ENCODE measurements at places on chromosomes 1 and 21.
A peak's percentile ranks its signal among the peaks of the same experiment; 100 is the strongest.

DNA sequence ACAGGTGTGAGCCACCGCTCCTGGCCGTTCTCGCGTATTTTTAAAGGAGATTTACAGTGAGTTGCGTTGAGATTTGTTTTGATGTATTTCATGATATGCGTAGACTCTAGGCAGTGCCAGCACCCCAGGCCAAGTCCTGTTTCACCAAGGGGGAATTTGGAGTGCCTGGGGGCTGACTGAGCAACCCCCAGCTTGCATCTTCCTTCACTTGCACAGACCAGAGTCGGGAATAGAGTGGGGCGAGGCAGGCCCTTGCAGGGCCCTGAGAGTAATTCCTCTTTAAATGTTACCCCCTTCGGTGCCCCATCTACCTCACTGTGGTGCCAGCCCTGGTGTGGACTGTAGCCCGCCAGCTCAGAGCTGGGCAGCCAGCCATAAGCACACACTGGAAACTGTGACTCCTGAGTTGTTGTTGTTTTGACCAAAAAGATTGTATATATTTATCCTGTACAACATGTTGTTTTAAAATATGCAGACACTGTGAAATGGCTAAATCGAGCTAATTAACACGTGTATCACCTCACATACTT is 269.5 kb downstream of the NPHP4 start:
- no peak for DNase-seq

DNA sequence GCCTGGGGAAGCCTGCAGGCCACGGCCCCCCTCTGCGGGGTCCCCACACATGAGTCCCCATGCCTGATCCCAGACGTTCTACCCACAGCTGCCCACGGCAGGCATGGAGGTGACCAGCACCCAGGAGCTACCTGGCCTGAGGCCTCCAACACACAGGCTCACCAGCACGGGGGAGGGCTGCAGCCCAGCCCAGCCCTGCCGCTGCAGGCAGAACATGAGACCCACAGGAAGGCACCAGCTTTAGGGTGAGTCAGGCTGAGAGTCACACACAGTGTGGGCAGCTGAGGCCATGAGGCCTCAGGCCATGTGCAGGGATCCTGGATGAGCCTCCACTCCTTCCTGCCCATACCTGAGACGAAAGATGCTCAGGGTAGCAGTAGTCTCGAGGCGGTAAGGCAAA is 121.1 kb downstream of the PSMG1 start:
- DNase-seq, result no peak

DNA sequence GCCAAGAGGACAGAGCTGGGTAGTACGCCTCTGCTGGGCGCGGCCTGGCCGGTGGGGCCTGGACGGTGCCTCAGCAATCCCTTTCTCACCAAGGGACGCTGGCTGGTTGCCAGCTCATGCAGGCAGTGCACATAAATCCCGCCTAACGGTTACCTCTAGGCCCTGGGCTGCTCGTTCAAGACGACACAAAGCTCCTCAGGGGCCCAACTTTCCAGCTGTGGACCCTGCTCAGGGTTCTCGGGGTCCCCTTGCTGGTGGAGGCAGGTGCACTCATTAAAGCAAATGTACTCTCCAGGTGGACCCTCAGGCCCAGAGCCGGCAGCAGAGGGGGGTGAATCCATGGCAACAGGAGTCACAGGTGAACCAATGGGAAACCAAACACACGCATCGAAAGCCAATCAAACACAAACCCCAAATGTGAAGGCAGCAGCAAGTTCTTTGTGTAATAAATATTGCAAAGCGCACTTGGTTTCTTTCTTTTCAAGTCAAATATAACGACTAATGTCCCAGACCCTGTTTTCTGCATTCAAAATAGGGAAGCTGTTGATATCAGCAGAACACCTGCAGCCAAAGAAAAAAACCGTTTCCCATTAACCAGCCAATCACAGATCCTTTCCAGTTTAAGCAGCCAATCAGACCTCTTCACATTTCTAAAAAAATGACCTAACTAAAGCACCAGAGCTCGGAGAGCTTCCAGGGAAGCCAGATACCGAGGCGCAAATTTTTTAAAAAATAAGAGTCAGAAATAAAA is 26.1 kb upstream of the CLSTN1 start:
- DNase-seq, result peak; percentile 16

DNA sequence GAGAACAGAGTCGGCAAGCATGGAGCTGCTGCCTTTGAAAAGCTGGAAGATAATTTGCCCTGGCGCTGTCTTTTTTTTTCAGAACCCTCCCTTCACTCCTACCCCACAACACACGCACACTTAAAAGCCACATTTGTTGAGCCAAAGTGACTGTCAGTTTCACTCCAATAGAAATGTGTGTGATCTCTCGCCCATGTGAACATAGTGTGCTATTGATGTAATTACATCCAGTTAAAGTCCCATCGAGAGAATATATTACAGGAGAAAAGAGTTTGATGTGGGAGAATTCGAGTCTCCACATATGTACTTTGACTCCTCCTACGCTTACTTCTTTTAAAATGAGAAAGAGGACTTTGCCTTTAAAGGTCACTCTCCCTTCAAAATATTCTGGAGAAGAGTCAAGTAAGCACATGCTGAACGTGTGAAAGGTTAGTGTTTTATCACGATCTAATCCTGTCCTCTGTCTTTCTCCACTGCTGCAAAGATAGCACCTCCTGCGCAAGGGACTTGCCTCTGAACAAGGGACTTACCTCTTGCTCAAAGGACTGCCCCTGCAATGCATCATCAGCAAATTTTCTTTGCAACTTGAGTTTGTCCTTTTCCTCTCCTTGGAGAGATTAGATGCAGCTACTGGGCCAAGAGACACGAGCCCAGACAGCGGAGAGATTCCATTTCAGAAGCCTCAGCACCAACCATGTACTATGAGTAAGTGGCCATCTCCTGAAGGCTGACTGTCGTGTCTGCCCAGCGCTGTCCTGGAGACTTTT is 613.9 kb downstream of the PTPRU start:
- no peak for DNase-seq

GRCh38 chr1:79193211-79194079 is 186.9 kb upstream of the ADGRL4 start:
- peak; percentile 14 for DNase-seq

DNA sequence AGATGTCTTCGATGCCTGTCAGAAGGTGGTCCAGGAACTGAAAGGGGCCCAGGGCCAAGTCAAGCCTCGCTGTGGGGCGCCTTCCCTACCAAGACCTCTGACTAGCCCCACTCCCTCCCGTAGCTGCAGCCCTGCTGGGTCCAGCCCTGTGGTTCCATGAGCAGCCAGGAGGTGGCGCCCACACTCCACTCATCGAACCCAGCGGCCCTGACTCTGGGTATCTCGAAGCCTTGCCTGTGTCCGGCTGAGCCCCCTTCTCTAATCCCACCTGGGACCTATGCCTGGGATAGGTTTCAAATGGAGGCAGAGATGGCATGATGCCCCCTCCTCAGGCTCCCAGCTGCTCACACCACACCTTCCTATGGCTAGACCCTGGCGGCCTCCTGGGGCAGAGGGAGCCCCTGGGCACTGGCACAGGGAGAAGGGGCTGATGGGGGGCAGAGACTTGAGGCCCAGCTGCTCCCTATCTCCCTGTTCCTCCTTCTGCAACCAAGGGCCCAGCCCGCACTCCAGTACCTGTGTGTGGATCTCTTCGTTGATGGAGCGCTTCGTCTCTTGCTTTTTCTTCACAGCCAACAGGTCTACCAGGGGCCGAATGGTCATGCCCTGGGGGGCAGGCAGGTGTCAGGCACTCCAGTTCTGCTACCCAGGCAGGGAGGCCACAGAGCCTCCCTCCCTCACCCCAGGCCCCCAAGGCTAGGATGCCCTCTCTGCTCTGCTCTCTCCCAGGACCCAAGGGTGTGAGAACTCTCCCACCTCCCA is 52.0 kb downstream of the SLC9A1 start:
- DNase-seq, result no peak

GRCh38 chr1:37420456-37420855 is 53.9 kb upstream of the ZC3H12A start:
- DNase-seq, result no peak

GRCh38 chr1:3029481-3029961 is 8.3 kb downstream of the ACTRT2 start:
- no peak for DNase-seq

Measured in SHP77 treated with DMSO at 0.1 percent for 48 hours (cell line).